Vagina (tissue), 2 donors: ENCODE measurements at places on chromosomes 11 and 22. TPM values are rescaled to one million over a fixed set of nuclear protein-coding genes. Genes with fewer than 3 reads are reported as not detected.

Gene SCUBE1
- total RNA-seq: 6.9 TPM

Gene INS
- not detected for total RNA-seq

Gene UPK3A
- not detected for total RNA-seq

Gene MMP12
- total RNA-seq: not detected

Gene TRAPPC4
- total RNA-seq: 40.0 TPM

Gene TCP11L1
- total RNA-seq: 28.7 TPM

Gene NOL12
- total RNA-seq: 28.2 TPM

Gene OR52H1
- total RNA-seq: not detected

Gene IFITM5
- not detected for total RNA-seq

Gene MS4A6E
- 3.4 TPM for total RNA-seq

Gene PRMT3
- 17.7 TPM for total RNA-seq

Gene OTOG
- total RNA-seq: not detected

Gene OR8D1
- not detected for total RNA-seq

Gene OLFML1
- 11.5 TPM for total RNA-seq

Gene OR10A5
- total RNA-seq: not detected

Gene CNTF
- total RNA-seq: not detected

Gene C11orf87
- total RNA-seq: not detected

Gene TUBA8
- 5.6 TPM for total RNA-seq

Gene KRTAP5-10
- not detected for total RNA-seq

Gene OR51E2
- total RNA-seq: 0.98 TPM

Gene WNT11
- 6.9 TPM for total RNA-seq

Gene RNF169
- total RNA-seq: 20.9 TPM

Gene OR51B5
- total RNA-seq: 1.2 TPM

Gene ZNF214
- total RNA-seq: 3.9 TPM
